ENCODE measurements at places on chromosomes 3 and 15. TPM values are rescaled to one million over a fixed set of nuclear protein-coding genes. Genes with fewer than 3 reads are reported as not detected.

- no peak for DNase-seq
- H3K27ac ChIP-seq: no peak overlapping the region
- no peaks in the 10 kb centered on the region for H3K36me3 ChIP-seq
- H3K4me3 ChIP-seq: no peak overlapping the region
- H3K4me1 ChIP-seq: peaks cover 29% of the 10 kb centered on the region
- H3K27me3 ChIP-seq: no peaks in the 10 kb centered on the region
These were observed 34.0 kb downstream of the FGD5 start for GRCh38 chr3:14852717-14853116.

GRCh38 chr3:44482721-44483120 lies 5.3 kb upstream of the ZNF445 start:
- H3K36me3 ChIP-seq: no peaks in the 10 kb centered on the region
- H3K4me3 ChIP-seq: no peak overlapping the region
- peaks cover 3% of the 10 kb centered on the region for H3K4me1 ChIP-seq
- H3K27me3 ChIP-seq: no peaks in the 10 kb centered on the region

DNA sequence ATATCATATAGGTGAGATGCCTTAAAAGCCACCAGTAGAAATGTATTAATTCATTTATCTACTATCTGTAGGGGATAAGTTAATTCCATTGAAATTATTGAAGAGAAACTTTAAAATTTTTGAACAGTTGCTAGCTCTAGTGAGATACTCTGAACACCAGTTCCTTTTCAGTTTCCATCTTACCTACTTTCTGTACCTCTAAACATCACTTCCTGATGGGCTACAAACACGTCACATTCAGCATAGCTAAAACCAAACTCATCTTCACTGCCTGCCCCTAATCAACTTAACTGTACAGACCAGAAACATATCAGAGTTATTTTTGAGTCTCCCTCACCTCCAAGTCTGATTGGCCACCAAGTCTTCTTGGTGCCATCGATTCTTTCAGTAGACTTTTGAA lies 88.9 kb downstream of the FEZF2 start:
- H3K4me1 ChIP-seq: peaks cover 5% of the 10 kb centered on the region
- H3K27ac ChIP-seq: no peak overlapping the region
- H3K4me3 ChIP-seq: no peak overlapping the region
- no peaks in the 10 kb centered on the region for H3K27me3 ChIP-seq

GRCh38 chr3:54858093-54858785 lies 69.6 kb downstream of the LRTM1 start:
- H3K4me3 ChIP-seq: no peak overlapping the region
- no peaks in the 10 kb centered on the region for H3K27me3 ChIP-seq
- H3K4me1 ChIP-seq: no peaks in the 10 kb centered on the region
- H3K36me3 ChIP-seq: no peaks in the 10 kb centered on the region
- H3K27ac ChIP-seq: no peak overlapping the region

DNA sequence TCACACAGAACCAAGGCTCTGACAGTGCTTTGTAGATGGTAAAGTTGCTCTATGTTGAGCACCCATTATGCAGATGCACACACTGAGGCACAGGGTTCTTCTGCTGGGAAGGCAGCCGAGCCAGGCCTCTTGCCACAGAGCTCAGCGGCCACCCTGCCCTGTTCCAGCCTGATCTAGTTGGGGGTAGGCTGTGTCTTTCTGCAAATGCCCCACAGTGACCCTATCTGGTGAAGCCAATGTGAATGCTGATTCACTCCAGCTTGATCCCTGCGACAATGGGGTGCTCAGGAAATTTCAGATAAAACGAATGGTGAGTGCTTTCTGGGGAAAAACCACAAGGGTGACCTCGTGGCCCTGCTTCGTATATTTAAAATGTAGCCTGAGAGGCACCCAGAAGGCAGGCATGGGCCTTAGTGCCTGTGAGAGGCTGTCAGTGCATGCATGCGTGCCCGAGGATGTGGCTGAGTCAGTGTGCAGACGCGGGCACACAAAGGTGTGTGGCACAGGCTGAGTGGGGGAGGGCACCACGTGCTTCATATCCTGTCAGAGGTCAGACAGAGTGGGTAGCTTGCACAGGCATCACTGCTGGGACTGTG lies 85.7 kb downstream of the ATP2B2 start:
- peaks cover 9% of the 10 kb centered on the region for H3K27me3 ChIP-seq
- no peaks in the 10 kb centered on the region for H3K4me1 ChIP-seq
- DNase-seq: no peak
- H3K36me3 ChIP-seq: no peaks in the 10 kb centered on the region
- no peak overlapping the region for H3K27ac ChIP-seq

GOLGA6D gene
- not detected for total RNA-seq

Data from lower lobe of right lung (tissue), 2 donors.